ENCODE measurements at places on chromosomes 1 and 21. TPM values are rescaled to one million over a fixed set of nuclear protein-coding genes. Genes with fewer than 3 reads are reported as not detected.

DNA sequence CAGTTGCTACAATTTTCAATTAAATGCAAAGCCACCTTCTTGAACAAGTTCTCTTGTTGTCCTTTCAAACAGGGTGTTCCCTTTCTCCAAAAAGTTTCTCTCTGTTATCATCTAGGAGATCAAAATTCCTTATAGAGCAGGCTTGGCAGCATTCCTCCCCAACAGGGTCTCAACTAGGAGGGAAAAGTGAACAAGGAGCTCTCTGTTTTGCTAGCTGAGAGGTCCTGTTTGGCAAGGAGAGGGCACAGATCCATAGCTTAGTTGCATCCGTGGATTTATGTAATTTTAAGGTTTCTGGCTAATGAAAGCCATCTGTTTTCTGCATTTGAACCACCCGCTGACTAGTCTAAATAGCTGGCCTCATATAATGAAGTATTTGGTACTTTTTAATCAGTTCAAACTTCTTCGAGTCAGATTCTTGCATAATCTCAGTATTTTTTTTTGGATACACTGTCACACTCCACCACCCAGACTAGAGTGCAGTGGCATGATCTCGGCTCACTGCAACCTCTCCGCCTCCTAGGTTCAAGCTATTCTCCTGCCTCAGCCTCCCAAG lies 54.0 kb downstream of the APP start:
- DNase-seq = no peak

Gene TCHH
- total RNA-seq = under 0.01 TPM

DNA sequence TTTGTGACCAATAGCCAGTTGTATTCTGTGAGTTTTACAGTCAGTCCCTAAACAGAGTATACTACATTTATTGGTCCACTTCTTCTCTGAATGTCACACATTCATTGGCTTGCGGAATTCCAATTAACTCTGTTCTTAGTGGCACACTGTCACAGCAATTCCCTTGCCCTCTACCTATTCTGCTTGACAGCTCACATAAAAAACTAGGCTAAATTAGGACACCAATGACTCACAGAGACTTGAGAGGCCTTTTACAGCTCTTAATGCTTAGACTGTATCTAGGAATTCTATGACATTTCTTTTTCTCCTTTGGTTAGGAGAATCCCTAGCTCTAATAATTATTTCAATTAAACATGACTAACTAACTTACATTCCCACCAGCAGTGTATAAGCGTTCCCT lies 104.1 kb downstream of the NEGR1 start:
- peak; percentile 10 for DNase-seq

- DNase-seq = no peak
These were observed 166.5 kb upstream of the CD34 start for GRCh38 chr1:208077232-208078075.

- DNase-seq = no peak
These were observed 79.2 kb downstream of the MORN1 start for GRCh38 chr1:2312160-2312514.

- DNase-seq = no peak
These were observed 33.2 kb upstream of the ENO1 start for GRCh38 chr1:8911416-8912309.

DNA sequence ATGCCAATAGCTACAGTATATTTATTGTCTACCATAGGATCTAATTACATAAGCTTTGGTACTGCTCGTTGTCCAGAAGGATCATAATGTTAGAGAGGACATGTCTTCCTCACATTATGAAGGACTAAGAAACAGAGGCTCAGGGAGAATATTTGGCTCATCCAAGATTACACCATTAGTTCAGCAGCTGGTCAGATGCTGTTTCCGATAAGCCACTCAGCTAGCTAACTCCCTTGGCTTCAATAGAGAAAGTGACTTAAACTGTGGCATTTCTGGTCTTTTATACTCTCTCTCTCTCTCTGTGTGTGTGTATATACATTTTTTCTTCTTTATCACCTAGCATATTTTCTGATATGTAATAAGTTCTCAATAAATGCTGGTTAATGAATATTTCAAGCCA lies 70.4 kb downstream of the DDR2 start:
- DNase-seq = no peak

GRCh38 chr1:48677306-48678287 lies 99.1 kb downstream of the BEND5 start:
- peak; percentile 58 for DNase-seq

GRCh38 chr1:184225283-184226099 lies 161.3 kb upstream of the C1orf21 start:
- DNase-seq = no peak

- DNase-seq = no peak
These were observed 23.0 kb upstream of the SYNC start for GRCh38 chr1:32725615-32725982.

Gene ZFP69B
- total RNA-seq = 4.0 TPM

DNA sequence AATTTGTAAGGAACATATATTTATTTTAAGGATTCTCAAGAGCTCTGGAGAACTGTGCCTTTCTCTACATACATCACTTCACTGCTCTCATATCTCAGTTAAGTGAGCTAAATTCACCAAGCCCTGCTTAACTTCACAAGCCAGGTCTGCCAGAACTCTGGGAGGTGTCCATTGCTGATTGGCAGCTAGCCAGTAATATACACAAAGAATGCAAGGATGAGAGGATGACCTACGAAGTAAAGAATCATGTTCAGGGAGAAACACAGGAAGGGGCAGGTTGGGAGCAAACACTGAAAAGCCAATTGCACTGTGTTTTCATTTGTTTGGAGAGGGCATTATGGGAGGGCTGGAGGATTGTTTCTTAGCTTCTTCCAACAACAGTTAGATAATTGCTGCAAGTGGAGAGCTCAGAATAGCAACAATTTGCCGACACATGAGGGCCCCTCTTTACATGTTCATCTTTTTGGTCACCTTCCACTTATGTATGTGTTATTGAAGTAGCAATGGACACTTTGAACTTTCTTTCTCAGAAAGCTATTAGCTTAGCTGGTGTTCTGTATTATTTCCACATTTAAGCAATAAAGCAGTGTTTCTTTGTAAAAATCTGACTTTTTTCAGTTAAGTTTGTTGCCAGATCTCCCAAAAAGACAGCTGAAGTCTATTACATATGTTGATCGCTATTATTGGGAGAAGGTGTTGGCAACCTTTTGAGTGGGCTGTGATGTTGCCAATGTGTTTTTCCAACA lies 254.8 kb downstream of the LTN1 start:
- DNase-seq = peak; percentile 30

Gene SLC9C2
- total RNA-seq = not detected

DNA sequence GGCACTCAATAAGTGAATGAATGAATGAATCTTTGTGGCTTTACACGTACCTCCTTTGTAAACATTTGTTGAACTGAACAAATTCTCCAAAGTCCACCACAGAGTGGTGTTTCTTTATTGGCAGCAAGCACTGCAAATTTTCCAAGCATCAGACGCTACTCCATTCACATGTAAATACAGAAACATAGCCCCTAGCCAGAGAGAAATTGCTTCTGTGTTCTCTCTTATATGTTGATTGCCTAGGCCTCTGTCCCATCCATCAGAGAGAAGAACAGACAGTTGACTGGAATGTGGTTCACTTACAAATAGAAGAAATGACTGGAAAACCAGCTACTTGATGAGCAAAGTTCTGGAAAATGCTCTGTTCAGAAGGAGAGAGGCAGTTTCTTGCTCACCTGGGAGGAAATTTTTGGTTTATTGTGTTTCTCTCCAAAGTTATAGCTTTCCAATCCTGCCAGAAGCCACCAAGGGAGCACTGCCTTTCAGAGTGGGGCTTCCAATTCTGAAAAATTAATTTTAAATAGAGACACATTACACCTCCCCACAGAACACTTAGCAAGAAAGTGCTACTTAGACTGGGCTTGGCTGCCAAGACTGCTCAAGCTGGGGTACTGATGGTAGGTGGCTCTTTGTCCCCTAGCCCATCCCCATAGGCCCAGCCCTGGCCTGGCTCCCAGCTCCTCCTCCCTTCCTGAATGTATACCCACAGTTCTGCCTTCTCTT lies 18.1 kb upstream of the KIRREL1 start:
- DNase-seq = no peak

GRCh38 chr21:20259031-20259867 lies 739.0 kb upstream of the NCAM2 start:
- no peak for DNase-seq

DNA sequence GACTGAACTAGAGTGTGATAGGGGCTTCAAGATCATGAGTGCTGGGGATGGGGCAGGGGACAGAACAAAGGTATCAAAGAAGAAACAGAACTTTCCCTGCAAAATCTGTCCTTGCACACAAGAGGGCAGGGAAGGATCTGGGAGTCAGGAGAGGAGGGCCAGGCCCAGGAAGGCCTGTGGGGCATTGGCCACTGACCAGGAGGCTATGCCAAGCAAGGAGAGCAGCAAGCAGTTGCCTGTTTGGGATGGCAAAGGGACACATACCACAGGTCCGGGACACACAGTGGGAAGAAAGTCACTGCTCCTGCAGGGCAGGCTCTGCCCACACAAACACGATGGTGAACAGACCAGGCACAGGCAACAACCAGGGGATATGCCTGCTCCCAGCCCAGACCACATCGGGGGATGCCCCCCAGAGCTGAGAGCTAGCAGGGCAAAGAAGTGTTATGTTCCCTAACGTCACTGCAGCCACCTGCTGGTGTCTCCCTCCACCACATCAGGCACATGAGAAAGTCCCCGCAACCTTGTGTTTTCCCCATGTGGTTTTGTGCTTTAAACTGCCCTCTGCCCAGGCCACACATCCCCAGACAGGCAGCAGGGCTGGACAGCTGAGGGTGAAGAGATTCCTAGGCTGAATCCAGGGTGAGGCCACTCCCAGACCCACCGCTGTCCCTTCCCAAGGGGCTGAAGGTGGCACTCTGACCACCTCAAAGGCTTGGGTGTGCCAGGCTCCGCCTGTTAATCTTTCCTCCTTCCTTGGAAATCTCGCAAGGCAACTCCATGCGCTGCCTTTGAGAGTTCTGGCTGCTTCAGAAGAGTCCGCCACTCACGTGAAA lies 53.6 kb downstream of the KIF21B start:
- no peak for DNase-seq

Gene GPR157
- total RNA-seq = 3.6 TPM

GRCh38 chr1:203300441-203301330 lies 4.6 kb upstream of the BTG2 start:
- no peak for DNase-seq

Gene CTH
- total RNA-seq = 4.7 TPM

Gene PLCH2
- 0.10 TPM for total RNA-seq

Gene CD5L
- not detected for total RNA-seq

GRCh38 chr1:238465449-238465848 lies 574.7 kb upstream of the ZP4 start:
- no peak for DNase-seq

- DNase-seq = peak; percentile 37
These were observed 234.2 kb upstream of the FGGY start for GRCh38 chr1:59062743-59063142.

Gene DOP1B
- total RNA-seq = 7.8 TPM

GRCh38 chr1:99725996-99726395 lies 40.4 kb downstream of the FRRS1 start:
- DNase-seq = no peak

Gene CXADR
- total RNA-seq = 14.3 TPM

Gene USP16
- 43.3 TPM for total RNA-seq

All from HT1080 (cell line).